ENCODE measurements at places on chromosomes 6 and 20.
A peak's percentile ranks its signal among the peaks of the same experiment; 100 is the strongest.

- DNase-seq = no peak
Observed at GRCh38 chr6:156125844-156126243, 651.3 kb upstream of the ARID1B start.

- no peak for DNase-seq
Observed at GRCh38 chr6:129115471-129115870, 232.5 kb downstream of the LAMA2 start.

- DNase-seq = no peak
Observed at GRCh38 chr6:149275621-149276020, 41.9 kb upstream of the TAB2 start.

- DNase-seq = no peak
Observed at GRCh38 chr6:129643968-129644367, 66.0 kb downstream of the ARHGAP18 start.

DNA sequence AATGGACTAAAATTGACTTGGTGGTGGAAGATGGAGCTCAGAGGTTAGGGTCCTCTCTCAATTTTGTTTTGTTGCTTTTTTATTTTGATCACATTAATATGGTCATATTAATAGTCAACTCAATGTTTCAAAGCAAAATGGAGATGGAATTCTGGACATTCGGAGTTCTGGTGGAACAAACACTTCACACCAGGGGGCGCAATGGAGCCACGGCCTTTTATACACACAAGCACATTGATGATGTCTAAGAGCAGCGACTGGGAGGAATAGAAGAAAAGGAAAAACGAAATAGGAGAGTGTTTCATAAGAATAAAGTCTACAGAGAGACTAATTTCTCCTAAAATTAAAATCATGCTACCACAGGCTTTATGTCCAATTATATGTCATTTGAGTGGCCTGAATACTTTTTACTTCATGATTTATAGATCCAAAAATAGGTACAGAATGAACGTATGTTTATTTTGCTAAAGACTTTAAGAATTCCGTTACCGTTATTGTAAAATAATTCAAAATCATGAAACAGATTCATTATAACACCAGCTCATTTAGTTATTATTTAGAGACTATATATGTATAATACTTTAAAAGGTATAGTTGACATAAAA lies 197.6 kb upstream of the SASH1 start:
- DNase-seq = peak; percentile 41

DNA sequence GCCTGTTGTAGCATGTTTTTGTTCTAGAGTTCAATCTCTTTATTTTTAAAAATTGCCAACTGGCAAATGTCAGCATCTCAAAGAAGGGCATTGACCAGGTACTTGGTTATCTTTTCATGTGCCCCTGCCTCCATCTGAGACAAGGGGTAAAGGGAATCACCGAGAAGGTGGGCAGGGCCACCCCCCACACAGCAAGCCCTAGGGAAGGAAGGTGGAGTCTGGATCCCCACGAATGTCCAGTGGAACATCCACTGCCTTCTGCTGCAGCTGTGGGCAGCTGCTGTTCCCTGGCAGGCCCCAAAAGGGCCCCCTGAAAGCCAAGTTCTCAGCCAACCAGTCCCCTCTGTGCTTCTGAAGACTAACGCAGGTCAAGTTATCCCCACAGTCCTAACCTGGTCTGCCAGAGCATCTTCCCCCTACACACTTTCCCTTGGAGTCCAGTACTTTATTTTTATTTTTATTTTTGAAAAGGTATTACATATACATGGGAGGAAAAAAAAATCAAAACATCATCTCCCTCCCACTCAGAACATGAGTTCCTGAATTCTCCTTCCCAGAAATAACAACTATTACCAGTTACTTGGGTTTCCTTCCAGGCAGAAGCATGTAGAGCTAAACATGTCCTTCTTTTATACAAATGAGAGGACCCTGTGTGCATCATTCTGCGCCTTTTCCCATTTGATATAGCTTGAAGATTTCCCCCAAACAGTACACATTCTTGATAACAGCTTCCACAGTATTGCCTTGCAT lies 253.7 kb downstream of the MAFB start:
- no peak for DNase-seq

DNA sequence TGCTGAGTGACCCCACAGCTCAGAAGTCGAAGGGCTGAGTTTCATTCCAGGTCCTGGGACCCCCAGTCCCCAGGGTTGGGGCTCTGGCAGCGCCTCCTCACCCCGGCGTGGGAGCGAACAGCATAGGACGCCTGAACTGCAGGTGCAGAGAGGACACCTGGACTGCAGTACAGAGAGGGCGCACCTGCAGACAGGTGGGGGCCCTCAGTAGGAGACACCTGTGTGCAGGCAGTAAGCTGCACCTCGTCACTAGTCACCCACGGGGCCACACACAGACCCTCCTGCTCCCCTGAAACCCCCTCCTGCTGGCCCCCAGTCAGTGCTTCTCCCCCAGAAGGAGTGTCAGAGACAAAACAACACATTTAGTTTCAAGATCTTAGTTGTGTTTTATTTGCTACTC lies 8.6 kb upstream of the NKAIN4 start:
- no peak for DNase-seq

- DNase-seq = no peak
Observed at GRCh38 chr20:46330072-46330763, 21.9 kb upstream of the CDH22 start.

GRCh38 chr20:18692447-18692846 lies 104.6 kb downstream of the DTD1 start:
- no peak for DNase-seq

DNA sequence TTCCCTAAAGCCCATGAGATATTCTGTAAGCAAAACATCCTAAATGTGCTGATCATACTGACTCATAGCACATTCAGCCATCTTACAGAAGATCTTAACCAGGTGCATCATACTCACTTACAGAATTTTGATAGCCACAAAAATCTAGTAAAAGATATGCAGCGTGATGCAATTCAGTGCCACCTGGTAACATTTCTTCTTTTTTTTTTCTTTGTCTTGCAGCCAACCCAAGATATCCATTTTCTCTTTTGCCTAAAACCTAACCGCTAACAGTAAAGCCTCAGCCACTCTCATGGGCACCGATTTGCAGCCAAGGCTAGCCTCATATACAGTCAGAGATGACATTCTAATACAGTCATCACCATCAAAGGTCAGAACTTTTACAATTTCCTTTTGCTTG lies 293.3 kb downstream of the HACE1 start:
- DNase-seq = no peak

DNA sequence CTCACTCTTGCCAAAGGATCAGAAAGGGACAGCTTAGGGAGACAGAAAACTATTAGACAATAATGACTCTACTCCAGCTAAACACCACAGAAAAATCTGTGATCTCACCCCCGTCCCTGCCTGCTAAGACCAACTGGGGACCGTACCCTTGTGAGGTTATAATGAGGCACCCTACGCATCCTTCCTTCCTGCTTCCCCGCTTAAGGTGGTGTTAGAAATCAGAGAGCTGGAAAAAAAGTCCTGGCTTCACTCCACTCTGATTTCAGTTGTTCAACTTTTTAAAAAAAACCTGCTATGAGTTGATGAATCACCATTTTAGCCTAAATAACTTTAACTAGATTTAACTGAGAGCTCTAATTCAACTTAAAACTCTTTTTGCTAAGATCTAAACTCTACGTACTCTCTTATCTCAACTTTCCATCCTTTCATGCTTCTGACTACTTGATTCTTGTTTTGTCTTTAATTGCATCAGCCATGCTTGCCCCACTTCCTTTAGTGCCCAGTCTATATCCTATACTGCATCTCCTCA lies 35.8 kb upstream of the TMEM14A start:
- no peak for DNase-seq

- no peak for DNase-seq
Observed at GRCh38 chr20:37480919-37481318, 40.1 kb upstream of the NNAT start.

- no peak for DNase-seq
Observed at GRCh38 chr6:68636666-68637065, 1.6 kb downstream of the ADGRB3 start.

DNA sequence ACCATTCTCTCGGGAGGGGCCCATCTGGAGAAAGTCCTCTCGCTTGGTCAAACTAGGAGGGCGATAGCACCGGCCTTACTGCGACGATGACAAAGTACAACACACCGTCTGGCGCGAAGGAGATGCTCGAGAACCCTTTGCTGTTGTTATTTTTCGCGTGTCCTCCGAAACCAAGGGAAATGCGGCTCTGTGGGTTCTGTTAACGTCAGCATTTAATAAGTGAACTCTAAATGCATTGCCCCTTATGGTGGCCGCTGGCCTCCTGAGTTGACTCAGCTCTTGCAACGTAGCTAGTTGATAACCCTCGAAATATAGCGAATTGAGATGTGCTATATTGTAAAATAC lies 577 bp upstream of the SCAND1 start:
- no peak for DNase-seq

DNA sequence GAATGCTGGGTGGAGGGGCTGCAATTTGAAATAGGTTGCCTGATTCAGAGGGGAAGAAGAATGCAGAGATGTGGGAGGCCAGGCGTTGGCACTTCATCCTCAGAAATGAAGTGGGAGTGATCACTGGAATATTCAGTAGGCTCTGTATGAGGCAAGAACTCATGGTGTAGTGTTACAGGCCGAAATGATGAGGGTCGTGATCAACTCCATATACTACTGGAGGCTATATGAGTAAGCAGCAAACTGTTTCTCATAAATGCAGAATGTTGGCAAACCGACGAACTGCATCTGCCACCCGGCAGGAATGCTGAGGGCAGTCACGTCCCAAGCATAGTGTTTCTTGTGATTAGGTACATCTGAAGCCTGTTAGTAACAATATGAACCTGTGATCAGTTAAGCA lies 12.7 kb downstream of the KCNS1 start:
- no peak for DNase-seq

DNA sequence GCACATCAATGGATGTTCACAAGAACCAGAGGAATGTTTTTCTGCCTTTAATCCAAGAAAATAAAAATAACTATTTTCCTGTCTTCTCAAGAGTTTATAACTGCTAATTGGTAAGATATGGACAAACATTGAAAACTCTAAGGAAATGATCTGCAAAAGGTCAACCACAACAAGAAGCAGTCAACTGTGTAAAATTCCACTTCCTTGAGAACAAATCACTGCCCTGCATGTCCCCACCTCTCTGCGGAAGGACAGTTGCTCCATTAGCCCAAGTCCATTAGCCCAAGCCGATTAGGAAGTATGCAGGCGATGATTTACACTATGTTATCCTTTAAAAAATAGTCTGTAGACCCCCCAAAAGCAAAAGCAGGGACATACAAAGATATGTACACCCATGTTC lies 27.6 kb downstream of the SLC22A23 start:
- DNase-seq = no peak

GRCh38 chr6:164415832-164416563 lies 893.4 kb downstream of the C6orf118 start:
- DNase-seq = no peak

DNA sequence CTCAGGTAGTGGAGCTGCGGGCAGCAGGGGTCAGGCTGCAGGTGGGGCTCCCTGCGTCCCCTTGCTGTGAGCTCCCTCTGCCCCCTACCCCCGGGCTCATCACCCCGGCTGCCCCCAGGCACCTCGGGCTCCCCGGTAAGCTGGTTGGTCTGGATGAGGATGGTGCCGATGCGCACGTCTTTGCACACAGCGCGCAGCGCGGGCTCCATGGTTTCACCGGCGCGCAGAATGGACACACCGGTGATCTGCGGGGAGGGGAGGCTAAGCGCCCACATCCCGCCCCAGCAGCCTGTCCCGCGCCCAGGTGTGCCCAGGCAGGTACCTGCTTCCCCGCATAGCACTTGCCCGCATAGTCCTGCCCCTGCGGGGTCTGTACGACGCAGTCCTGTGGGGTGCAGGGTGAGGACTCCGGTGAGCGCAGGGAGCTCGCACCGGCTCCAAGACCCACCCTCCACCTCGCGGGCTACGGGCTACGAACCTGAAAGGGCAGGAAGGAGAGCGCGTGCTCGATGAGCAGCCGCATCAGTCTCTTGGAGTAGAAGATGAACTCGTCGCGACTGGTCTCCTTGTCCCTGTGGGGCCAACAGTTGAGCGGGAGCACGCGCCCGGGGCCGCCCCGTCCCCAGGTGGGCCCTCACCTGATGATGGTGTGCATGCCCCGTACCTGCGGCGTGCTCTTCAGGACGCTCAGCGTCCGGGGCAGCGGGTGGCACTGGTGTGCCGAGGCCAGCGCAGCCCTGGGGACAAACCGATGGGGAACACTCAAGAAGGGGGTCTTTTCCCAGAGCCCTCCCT lies 15.5 kb downstream of the UCKL1 start:
- no peak for DNase-seq

- DNase-seq = no peak
Observed at GRCh38 chr6:35296931-35297600, 552 bp upstream of the DEF6 start.

GRCh38 chr6:128456510-128457230 lies 63.7 kb downstream of the PTPRK start:
- DNase-seq = no peak

GRCh38 chr6:68651011-68651985 lies 16.2 kb downstream of the ADGRB3 start:
- no peak for DNase-seq

DNA sequence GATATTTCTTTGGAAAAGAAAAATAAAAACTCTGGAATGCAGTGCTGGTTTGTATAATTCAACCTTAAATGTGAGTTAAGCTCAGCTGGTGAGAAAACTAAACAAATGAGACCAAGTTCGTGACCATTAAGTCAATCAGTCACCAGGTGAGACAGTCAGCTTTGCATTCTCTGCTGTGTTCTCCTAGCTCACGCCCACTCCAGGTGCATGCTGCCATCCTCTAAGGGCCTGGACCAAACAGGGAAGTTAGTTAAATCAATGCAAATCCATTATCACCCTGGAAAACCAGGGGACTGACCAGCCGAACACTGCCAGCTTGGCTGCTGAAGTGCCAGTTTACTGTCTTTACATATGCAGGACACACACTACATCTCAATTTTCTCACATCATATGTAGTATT lies 7.2 kb downstream of the TPBG start:
- no peak for DNase-seq

GRCh38 chr6:128655978-128656498 lies 135.6 kb upstream of the PTPRK start:
- peak; percentile 28 for DNase-seq

GRCh38 chr20:37567671-37568588 lies 40.3 kb upstream of the BLCAP start:
- DNase-seq = no peak

GRCh38 chr6:73309785-73310502 lies 44.1 kb downstream of the DPPA5 start:
- DNase-seq = peak; percentile 73

GRCh38 chr6:145892026-145892425 lies 72.1 kb downstream of the SHPRH start:
- DNase-seq = no peak

DNA sequence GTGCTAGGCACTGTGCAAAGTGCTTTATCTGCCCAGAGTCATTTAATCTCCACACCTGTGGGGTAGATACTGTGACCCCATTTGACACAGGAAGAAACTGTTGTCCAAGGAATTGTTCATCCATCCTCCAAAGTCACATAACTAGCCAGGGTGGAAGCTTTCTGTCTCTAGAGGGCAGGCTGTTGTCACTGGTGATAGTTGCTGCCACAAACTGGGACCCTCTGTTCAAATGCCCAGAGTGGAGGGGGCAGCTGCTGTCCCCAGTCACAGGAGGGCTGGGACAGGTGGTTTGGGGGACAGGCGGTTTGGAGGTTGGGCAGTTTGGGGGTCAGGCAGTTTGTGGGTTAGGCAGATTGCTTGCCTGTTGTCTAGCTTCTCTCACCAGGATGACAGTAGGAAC lies 16.1 kb upstream of the TMEM242 start:
- no peak for DNase-seq

All from activated naive CD8-positive, alpha-beta T cell treated with anti-CD3 and anti-CD28 coated beads for 36 hours (primary cell).